ENCODE measurements at places on chromosomes 4 and X.

DNA sequence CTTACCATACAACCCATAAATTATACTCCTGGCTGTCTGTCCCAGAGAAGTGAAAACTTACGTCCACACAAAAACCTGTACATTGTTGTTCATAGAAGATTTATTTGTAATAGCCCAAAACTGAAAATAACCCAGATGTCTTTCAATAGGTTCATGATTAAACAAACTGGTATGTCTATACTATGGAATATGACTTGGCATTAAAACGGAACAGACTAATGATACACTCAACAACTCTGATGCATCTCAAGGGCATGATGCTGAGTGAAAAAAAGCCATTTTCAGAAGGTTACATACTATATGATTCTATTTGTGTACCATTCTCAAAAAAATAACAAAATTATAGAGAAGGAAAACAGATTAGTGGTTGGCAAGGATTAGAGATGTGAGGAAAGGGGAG lies 11.6 kb upstream of the MND1 start:
- DNase-seq: no peak

GRCh38 chr4:1575418-1576303 lies 108.5 kb downstream of the FAM53A start:
- no peak for DNase-seq

DNA sequence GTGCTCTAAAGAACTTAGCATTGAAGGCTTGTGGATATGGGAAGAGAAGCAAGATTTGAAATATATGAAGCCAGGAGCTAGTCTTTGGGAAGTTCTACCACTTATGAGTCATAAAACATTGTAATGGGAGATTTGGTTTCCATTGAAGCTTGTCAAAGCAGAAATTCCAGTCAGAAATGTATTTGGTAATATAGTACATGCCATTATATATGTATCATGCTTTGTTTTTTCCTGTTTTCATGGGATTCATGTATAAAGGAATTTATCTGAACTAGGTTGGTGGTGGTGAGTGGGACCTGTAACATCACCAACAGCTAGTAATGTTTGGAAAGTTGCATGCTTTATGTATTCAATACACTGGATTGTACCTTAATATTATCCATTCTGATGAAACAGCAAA lies 14.6 kb upstream of the DCAF8L2 start:
- DNase-seq: no peak

- no peak for DNase-seq
These were observed 103.6 kb downstream of the PRKX start for GRCh38 chrX:3609810-3610209.

DNA sequence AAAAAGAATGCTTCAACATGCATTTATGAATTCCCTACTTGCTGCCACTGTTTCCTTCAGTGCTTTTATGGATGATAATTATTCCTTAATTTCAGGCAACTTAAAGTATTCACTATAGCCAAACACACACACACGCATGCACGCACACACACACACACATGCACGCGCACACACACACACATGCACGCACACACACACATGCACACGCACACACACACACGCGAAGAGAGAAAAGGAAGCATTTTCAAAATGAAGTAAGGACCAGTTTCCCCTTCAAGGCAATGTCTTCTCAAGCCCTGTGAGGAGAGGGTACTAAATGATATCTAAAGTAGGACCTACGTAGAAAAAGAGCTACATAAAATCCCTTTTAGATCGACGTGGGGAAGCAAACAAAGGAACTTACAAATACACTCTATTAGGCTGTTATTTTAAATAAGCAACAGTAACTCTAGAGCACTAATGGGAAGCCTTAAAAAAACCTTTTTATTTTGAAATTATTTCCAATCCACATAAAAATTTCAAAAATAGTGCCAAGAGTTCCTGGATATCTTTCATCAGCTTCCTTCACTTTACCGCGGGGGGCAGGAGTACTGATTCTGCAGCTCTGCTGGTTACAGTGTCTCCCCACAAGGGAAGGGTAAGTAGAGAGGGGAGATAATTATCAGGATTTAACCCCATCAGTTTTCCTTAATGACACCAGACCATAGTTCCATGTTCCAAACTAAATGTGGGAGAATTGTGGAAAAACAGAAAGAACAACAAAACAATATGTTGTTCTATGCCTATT lies 13.7 kb downstream of the IRF2 start:
- no peak for DNase-seq

- DNase-seq: no peak
These were observed 15.9 kb upstream of the ZIC3 start for GRCh38 chrX:137549851-137550664.

DNA sequence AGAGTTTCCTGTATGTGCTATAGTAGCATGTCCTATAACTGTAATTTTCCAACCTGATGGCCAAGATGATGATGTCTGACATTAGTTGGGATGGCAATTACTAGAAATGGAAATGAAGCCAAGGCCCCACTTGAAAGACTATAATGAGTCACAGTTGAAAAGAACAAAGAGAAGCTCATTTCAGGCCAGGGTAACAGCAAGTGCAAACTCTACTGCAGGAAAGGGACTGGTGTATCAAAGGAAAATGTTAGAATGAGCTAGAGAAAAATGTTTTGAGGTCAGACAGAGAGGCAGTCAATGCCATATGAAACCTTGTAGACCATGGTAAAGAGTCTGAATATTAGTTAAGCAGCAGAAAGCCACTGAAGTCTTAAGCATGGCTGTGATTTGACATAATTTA lies 146.2 kb upstream of the SH3RF1 start:
- DNase-seq: no peak

- no peak for DNase-seq
These were observed 2705.8 kb downstream of the PCDH7 start for GRCh38 chr4:33425936-33426335.

DNA sequence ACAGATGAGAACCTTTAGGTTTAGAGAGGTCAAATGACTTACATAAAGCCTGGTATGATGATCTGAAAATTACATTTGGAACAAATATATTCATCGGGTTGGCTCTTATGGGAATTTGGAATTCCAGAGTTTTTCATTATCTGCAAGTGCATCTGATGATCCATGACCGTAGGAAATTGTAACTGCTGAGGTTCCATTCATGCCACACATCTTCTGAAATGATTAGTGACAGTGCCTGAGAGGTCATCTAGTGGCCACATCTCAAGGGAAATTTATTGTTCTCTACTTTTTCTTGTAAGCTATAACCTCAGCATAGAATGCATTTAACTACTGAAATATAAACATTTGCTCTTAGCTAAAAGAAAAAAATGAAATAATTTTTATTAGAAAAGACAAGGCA lies 105.8 kb upstream of the NWD2 start:
- no peak for DNase-seq

DNA sequence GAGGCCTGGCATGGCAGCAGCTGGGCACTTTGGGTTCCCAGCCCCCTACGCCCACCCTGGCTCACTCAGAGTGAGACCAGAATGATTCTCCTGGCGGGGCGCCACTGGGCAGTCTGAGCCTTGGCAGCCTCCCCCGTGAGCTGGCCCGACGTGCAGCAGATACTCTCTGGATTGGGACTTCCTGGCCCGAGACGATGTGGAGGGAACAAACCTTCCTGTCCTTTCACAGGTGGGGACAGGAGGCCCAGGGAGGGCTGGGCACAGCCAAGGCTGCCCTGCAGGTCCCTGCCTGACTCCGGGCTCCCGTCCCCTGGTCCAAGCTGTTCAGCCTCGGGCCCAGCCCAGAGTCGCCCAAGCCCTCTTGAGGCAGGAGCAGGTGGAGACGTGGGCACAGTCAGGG lies 17.9 kb upstream of the ADD1 start:
- DNase-seq: peak; percentile 67

DNA sequence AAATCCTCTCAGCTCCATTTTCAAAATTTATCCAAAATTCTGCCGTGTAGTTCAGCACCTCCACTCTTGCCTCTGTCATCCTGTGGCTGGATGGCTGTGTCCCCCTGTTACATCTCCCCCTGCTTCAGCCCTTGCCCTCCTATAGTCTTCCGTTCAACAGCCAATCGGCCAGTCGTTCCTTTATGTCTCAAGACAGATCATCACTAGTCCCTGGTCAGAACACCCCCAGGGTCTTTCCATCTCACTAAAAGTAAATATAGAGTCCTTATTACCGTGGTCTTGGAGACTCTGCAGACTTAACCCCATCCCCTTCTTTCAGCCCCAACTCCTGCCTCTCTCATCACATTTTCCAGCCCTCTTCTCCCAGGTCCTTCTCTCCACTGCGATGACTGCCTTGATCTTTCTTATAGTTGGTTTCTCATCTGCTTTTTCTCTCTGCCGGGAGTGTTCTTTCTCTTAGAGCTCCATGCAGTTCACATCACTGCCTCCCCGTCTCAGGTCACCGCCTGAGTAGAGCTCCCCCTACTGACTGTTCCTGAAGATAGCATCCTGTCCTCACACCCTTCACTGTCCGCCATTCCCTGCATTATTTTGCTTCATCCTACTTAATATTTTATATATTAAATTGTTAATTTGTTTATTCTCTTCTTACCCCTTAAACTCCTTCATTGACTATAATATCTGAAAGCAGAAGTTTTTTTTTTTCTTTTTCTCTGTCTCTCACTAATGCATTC lies 736.9 kb upstream of the MAGEB2 start:
- no peak for DNase-seq

DNA sequence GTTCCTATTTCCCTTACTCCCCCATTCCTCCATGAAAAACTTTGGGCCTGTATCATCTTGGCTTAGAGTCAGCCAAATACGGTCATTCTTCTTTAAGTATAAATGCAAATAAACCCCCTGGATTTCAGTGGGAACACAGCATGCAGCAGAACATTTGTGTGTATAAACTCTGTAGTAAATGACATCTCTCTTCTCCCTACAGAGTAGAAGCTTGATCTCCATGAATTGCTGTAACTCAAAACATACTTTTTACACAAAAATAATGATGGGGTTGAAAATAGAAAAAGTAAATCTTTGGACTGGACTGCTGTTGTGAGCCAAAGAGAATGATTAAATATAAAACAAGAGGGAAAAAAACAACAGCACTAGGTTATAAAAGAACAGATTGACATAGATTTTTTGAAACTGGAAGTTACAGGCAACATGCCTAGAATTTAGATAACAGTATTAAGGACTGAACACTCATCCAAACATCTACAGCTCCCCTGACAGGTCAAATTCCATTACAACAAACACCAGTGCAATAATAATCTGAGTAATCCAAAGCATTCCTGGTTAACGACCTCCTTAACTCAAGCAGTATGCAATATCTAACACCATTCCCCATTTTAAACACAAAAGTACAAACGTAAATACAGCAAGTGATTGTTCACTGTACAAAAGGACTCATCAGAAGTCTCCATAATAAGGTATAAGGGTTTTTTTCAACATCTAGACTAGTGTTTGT lies 30.7 kb downstream of the TSPAN5 start:
- no peak for DNase-seq

GRCh38 chrX:1595711-1596060 lies 4.3 kb downstream of the AKAP17A start:
- no peak for DNase-seq

DNA sequence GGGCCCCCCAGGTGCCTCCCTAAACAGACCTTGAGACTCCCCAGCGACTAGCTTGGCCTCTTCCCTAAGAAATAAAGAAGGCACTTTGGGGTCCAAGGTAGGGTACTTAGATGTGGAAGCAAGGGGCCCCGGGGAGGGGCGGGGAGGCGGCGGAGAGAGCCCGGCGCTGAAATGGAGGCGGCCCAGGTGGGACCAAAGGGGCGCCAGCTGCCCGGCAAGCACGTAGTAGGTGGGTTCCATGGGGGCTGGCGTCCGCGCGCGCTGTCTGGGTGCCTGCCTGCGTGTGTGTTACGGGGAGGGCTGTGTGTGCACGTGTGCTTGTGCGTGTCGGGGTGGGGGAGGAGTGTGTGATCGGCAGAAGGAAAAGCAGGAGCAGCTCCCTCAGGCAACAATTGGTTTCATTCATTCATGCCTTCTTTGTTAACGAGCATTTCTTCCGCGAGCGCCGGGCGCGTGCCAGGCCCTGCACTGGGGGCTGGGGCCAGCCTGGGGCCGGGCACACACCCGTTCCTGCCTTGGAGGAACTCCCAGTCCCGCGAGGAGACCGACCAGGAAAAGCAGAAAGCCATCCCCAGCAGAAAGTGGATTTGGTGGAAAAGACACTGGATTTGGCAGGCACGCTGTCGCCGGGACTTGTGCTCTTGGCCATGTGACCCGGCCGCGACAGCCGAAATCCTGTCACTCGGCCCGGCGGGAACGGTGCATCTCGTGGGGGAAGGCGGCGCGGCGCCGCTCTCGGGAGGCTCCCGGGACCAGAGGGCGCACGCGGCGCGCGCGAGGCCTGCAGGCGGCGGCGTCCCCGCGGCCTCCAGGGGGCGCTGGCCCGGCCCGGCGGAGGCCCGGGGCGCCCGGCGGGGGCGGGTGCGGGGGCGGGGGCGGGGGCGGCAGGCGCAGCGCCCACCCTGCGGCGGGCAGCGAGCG lies 3.3 kb upstream of the DUSP9 start:
- DNase-seq: peak; percentile 41

DNA sequence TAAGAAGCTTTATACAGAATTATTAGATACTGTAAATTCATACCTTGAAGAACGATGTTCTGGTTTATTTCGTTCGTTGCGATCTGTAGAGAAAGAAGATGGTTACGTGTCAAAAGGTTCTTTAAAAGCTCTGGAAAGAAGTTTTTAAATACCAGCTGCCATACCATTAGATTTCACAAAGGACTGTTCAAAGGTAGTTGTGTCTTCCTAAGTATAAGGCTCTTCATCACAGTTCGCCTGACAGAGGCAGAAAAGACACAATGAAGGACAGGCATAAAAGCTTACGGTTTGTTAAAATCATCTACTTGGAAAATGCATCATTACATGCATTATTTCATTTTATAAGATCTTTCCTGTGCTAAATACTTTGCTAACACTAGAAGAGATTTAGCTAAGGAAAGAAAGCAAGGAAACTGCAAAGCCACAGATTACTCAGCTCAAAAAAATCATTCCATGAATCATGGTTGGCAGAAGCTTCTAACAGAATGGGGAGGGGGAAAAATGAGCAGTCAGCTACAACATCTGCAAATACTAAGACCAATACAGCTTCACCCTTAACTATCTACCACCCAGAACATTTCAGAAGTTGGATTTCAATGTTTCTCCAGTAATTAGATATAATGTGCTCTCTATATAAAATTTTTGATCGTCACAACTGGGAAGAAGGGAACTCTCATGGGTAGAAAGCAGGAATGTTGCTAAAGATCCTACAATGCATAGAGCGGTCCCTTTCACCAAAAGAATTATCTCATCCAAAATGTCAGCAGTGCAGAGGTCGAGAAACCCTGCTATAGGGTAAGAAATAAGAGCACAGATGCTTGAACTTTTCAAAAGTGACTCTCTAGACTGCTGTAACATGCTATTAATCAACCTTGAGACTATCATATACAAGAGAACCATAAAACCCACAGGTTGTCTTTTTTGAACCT lies 50.7 kb upstream of the PRSS48 start:
- no peak for DNase-seq
